ENCODE measurements at places on chromosomes 7 and 10.
A peak's percentile ranks its signal among the peaks of the same experiment; 100 is the strongest.

- no peak for DNase-seq
Measured at GRCh38 chr10:65342245-65342644, 1583.6 kb upstream of the LRRTM3 start.

DNA sequence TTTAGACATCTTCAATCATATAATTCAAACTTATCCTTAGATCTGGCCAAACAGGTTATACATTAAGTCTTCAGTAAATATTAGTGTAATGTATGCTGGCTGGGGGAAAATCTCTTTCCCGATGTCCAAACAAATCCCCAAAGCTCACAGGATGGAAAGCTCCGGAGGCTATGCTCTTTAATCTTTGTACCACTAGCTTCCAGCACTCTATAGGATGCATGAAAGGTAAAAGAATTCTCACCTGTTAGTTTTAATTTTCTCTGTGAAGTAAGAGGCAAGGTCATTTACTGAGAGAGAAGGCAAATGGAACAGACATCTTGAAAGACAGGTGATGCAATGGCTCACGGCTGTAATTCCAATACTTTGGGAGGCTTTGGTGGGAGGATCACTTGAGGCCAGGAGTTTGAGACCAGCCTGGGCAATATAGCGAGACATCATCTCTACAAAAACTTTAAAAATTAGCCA is 99.8 kb upstream of the KIF5B start:
- no peak for DNase-seq

GRCh38 chr7:117767951-117768350 is 105.3 kb downstream of the CTTNBP2 start:
- no peak for DNase-seq

DNA sequence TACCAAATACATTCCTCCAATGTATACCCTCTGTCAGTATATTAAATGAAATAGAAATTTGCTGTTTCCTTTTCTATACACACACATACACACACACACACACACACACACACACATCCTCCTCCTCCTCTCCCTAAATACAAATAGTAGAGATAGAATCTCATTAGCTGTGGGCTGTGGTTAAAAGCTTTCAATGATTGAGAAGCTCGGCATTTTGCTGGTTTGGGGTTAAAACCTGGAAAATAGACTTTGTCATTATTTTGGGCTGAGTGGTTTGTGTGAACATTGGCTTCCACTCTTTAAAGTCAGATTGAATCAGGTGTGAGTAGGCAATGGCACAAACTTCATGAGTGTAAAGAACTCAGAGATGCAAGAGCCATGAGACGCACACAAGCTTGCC is 596.0 kb downstream of the XPNPEP1 start:
- DNase-seq, result no peak

GRCh38 chr10:80471715-80472233 is 17.7 kb downstream of the TSPAN14 start:
- DNase-seq, result no peak

GRCh38 chr10:68109331-68109730 is at the start of gene MYPN:
TSS of gene MYPN (plus strand) at chr10:68109488. CDS start at chr10:68121439, 11,951 bp downstream.
- no peak for DNase-seq

GRCh38 chr7:24922099-24922773 is 57.7 kb downstream of the OSBPL3 start:
- DNase-seq, result no peak

DNA sequence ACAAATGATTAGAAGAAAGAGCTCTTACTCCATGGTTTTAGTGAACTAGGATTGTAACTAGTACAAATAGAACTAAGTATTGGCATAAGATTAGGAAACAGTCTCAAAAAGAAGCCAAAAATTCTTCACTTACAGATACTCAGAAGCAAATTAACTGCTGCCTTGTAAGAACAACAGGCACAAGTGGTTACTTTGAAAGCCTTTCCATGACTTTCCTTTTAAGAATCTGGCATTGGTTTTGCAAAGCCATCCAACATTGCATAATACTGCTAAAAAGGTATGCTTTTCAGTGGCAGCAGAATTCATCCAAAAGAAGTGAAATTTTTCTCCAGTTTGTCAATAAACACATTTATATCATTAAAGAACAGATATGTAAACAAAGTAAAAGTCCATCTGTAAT is 126.8 kb upstream of the ODAD2 start:
- DNase-seq, result no peak

GRCh38 chr10:89357096-89357495 is 20.8 kb upstream of the IFIT1B start:
- no peak for DNase-seq

DNA sequence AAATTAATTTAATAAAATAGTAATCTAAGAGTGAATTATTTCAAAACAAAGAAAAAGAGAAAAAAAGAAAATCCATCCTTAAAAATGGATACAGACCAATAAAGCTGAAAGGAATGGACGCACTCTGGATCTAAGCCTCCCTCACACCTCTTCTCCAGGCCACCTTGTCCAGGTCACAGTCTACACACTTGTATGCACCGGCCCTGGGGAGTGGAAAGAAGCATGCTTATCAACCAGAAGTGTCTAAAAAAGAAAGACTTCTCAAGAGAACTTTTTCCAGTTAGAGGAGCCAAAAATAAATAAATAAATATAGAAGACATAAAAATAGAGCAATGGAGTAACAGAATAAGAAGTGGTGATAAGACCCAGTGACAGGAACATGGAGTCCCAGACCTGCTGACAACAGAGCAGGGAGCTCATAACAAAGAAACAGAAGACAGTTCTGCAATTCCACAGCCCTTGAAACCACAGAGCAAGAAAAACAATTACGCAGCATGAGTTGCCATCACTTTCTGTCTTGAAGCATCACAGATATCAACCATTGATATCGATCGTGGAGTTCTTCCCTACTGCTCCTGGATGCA is 311.7 kb upstream of the NFE2L3 start:
- no peak for DNase-seq

DNA sequence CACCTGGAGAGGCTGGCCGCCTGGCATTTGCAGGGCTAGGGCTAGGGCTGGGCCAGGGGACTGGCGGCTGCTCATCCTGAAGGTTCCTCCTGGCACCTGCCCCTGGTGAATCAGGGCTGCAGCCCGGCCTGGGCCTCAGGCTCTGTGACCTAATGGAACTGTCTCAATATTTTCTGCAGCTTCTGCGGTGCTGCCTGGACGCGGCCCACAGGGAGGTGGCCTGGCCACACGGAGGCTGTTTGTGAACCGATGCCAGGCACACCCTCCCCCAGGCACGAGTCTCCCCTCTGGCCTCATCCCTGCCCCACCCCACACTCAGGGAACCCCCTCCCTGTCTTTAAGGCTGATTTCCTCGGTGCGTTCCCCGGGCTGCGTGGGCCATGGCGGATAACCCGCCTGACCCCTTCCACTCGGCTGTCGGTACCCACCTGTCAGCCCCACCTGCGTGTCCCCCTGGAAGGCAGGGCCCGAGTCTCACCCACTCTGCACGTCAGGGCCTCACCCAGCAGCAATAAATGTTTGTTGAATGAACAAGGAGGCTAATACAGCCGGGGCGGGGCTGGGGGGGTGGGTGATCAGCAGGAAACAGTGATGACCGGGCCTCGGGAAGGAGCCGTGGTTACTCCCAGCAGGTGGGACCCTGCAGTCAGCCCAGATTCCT is 54.5 kb upstream of the DNAJB6 start:
- no peak for DNase-seq

- DNase-seq, result no peak
Measured at GRCh38 chr10:107826171-107826570, 661.7 kb upstream of the SORCS1 start.

DNA sequence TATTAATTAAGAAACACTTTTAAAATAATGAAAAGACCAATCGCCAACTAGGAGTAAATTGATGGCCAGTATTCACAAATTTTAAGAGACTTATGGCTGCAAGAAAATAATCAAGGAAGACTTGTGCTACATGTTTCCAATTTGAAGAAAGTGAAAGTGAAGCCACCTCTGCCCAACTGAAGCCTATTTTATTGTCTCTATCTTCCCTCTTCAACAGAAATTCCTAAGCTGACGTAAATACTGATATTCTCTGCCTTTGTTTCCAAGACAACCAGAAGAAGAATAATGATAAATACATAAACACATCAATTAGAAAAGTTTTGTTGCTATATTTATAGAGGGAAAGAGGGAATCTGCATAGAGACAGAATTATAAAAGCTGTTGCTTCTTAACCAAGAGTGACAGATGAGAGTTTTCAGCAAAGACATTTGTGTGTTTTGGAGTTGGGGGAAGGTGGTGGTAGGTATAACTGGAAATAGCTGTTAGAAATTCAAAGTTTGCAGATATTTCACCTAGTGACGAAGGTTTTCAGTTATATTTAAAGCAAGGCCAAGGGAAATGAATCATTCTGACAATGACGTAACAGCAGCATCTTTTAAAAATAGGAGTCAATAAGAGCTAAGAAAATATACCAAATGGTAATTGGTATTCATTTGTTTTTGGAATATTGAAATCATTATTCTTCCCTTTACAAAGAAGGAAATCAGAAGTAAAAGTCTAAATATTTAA is 576.6 kb upstream of the SORCS1 start:
- no peak for DNase-seq

GRCh38 chr7:123324283-123324682 is 124.5 kb upstream of the SLC13A1 start:
- DNase-seq, result no peak

DNA sequence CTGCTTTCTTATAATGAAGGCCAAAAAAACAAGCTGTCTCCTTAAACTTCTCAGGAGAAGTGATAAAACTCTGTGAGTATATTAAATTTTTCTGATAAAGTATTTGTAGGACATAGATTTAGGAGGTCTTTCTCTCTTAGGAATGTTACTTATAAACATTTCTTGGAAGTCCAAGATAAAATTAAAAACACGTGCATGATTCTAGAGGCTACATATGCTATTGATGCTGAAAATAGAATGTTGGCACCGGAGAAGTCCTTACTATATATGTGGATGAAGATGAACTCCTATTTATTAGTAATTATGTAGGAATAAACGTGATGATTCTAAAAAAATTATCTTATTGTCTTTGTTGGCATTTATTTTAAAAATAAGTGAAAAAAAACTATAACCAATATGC is 241.3 kb upstream of the LRRTM3 start:
- no peak for DNase-seq

DNA sequence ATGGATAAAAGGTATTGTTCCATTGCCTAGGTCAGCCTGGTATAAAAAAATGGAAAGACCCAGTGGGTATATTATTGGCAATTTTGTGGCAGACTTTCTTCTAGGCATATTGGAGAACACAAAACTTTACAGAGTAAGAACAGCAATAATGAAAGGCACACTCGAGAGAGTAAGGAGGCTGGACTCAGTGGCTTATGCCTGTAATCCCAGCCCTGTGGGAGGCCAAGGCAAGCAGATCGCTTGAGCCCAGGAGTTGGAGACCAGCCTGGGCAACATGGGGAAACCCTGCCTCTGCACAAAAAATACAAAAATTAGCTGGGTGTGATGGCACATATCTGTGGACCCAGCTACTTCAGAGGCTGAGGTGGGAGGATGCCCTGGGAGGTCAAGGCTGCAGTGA is 158.2 kb downstream of the FAM107B start:
- no peak for DNase-seq

GRCh38 chr7:135924302-135924701 is 52.9 kb downstream of the MTPN start:
- DNase-seq, result no peak

- no peak for DNase-seq
Measured at GRCh38 chr10:63464402-63465292, 1.1 kb downstream of the JMJD1C start.

DNA sequence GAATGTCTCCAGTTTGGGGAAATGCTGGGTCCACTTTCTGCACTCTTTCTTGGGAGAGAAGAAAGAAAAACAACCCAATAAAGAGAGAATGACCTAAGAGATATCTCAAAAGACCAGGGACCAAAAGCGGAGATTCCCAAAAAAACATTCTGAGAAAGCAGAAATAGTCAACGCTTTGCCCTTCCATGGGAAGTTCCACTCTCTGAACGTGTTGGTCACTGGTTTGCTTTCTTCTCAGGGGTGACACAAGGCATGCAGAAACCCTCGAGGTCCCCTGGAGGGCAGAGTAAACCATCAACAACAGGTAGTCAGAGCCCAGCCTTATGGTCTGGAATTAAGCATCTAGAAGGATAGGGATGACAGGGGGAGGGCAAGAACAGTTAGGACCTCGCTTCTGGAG is 26.2 kb upstream of the AOAH start:
- peak; percentile 71 for DNase-seq

DNA sequence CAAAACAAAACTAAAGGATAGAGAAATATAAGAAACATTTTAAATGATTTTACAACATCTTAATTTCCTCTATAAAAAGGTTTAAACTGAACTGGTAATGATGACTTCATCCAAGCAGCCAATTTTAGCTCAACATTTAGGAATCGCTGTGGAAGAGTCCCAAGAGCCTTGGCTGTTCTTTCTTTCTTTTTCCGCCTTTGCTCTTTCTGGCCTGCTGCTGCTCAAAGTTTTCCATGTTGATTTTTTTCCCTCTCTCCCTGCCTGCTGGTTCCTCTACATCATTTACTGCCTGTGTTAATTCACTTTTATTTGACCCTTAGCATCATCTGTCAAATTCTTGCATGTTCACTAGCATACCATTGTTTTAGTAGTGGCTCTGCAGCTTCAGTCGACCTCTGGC is 146.9 kb downstream of the EVX1 start:
- DNase-seq, result no peak

DNA sequence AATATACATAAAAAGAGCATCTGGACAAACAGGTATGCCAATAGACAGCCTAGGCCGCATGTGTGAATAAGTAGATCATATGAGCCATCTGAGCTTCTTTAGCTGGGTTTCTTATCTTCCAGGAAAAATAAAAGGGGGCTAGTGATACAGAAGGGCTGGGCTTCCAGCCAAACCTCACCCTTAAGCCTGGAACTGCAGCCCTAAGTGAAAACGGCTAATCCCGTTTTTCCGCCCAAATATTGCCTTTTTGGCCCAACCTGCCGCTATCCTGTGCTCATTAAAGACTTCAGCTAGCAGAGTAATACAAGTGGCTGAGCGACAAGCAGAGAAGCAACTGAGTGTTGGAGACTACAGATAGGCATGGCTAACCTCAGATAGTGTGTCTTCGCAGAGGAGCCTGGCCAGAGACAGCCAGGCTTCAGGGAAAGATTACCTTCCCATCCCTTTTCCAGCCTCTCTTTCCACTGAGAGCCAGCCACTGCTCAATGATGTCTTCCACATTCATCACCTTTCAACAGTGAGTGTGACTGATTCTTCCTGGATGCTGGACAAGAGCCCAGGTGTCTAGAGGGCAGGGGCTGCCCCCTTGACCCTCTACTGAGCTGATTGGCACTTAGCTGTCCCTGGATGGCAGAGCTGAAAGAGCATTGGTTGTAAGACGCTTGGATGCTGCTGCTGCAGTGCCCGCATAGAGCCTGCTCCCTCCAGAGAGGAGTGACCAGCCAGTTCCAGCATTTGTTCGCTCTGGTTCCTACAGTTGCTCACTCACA is 108.9 kb downstream of the ITGB8 start:
- no peak for DNase-seq

DNA sequence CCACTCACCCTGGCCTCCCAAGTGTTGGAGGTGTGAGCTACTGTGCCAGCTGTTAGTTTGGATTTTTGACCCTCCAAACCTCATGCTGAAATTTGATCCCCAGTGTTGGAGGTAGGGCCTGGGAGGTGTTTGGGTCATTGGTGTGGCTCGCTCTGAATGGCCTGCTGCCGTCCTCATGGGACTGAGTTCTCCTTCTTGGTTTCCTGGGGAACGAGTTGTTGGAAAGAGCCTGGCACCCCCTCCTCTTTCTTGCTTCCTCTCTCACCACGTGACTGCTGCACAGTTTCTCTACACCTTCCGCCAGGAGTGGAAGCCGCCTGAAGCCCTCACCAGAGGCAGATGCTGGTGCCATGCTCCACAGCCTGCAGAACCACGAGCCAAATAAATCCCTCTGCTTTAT is 253.5 kb downstream of the PHTF2 start:
- no peak for DNase-seq

- DNase-seq, result peak; percentile 31
Measured at GRCh38 chr10:50347394-50347802, 96.1 kb upstream of the ASAH2 start.

All from inflammatory macrophage treated with lipopolysaccharide for 1 hour (primary cell).